ENCODE measurements at places on chromosomes 12 and 14. TPM values are rescaled to one million over a fixed set of nuclear protein-coding genes. Genes with fewer than 3 reads are reported as not detected.

Gene RAD51B
- 8.5 TPM for total RNA-seq

Gene PMEL
- total RNA-seq, result 1.2 TPM

- H3K4me1 ChIP-seq, result peaks cover 15% of the 10 kb centered on the region
- no peak overlapping the region for H3K27ac ChIP-seq
- no peak overlapping the region for H3K4me3 ChIP-seq
These were observed 51.2 kb downstream of the SLC2A13 start for GRCh38 chr12:40054555-40055227.

GRCh38 chr12:119381471-119382235 is 47.1 kb downstream of the CCDC60 start:
- no peaks in the 10 kb centered on the region for H3K4me1 ChIP-seq
- H3K27ac ChIP-seq, result no peak overlapping the region
- H3K27me3 ChIP-seq, result peaks cover 9% of the 10 kb centered on the region
- no peak overlapping the region for H3K4me3 ChIP-seq
- no peak for DNase-seq

Gene TSPAN8
- total RNA-seq, result 4.2 TPM

Gene LETMD1
- total RNA-seq, result 47.9 TPM

- H3K4me1 ChIP-seq, result peaks cover 2% of the 10 kb centered on the region
- no peak for DNase-seq
- no peaks in the 10 kb centered on the region for H3K27me3 ChIP-seq
- no peak overlapping the region for H3K4me3 ChIP-seq
- H3K27ac ChIP-seq, result no peak overlapping the region
These were observed 100.5 kb upstream of the LMNTD1 start for GRCh38 chr12:25653487-25654175.
